ENCODE measurements at places on chromosomes 1 and 21. TPM values are rescaled to one million over a fixed set of nuclear protein-coding genes. Genes with fewer than 3 reads are reported as not detected.

DNA sequence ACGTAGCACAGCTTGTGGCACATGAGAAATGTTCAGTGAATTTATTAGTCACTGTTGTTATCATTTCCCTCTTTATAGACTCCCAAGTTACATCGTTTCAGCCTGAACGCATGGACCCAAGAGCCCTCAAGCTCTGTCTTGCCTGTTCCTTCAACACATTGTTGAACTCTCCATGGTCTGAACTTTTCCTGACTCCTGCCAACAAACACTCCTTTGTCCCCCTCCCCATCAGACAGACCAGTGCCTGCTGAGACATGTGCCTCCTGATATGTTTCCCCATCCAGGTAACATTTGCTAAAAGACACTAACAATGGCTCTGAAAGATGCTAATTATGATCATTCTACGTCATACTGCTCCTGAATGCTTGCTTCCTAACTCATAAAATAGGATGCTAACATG is 108.7 kb upstream of the NFIA start:
- no peak for DNase-seq

DNA sequence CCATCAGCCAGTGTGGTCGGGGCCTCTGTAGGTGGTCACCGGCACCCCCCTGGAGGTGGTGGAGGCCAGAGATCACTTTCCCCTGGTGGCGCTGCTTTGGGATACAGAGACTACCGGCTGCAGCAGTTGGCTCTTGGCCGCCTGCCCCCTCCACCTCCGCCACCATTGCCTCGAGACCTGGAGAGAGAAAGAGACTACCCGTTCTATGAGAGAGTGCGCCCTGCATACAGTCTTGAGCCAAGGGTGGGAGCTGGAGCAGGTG is 961 bp downstream of the RBM15 start:
- DNase-seq = no peak

- no peak for DNase-seq
Observed at GRCh38 chr1:169892176-169892926, 1.3 kb downstream of the SCYL3 start.

DNA sequence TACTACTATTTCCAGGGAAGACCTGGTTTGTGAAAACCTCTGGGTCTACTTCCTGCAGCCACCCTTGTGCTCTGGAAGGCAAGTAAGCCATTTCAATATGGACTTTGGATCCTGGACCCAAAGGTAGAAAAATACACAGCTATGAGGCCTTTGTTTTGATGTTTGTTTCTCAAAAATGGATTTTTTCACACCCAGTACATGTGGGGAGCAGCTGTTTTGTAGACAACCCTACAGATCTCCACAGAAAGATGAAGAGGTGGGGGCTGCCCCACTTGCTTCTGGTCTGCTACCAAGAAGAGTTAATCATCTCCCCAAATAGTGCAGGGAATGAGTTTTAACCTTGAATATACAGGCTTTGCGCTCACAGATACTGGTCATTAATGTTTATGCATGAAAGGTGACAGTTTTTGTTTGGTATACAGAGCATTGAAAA is 29.2 kb downstream of the ZNF281 start:
- DNase-seq = no peak

GRCh38 chr1:55007625-55008024 is 8.9 kb downstream of the BSND start:
- DNase-seq = no peak

- DNase-seq = no peak
Observed at GRCh38 chr1:229287267-229287666, 16.4 kb downstream of the RAB4A start.

DNA sequence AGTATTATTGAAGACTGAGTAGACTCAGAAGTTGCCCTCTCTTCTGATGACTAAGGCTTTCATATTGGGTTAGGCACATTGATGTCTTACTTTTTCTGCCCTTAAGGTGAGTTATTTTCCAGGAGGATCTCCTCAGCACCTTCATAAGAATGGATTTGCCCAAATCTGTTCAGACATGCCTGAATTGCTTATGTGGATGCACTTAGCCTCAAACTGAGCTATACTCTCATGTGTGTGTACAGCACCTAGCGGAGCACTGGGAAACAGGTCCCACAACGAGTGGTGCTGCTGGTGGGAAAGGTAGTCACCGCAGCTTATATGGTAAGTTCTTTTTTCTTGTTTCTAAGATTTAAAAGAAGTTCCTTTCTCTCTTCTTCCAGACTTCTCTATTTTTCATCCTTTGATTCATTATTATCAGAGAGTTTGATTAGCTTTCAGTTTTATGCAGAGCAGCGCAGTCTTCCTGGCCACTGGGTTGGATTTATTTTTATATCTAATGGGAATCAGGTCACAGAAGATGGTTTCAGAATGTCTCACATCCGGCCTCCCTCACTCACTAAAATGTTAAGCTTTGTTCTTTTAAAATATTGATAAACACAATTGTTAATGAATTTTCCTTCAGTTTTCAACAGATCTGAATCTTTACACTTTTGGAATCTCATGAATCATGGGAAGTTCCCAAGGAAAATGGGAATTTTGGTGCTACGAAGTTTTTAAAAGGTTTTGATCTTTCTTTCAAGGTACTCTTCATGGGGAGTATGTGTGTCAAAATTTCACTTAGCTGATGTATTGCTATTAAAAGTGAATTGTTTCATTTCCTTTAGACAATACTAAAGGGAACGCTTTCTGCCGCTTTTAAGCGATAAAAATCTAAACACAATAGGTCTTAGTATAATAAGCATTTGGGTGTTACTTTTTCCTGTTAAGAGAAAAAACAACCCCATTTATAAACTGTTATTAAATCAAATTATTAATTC is 58.5 kb downstream of the EXTL2 start:
- no peak for DNase-seq

Gene SELL
- total RNA-seq = 0.84 TPM

- DNase-seq = peak; percentile 5
Observed at GRCh38 chr1:58620926-58621325, 43.9 kb upstream of the TACSTD2 start.

Gene SMIM1
- 7.1 TPM for total RNA-seq

Gene A3GALT2
- total RNA-seq = not detected

DNA sequence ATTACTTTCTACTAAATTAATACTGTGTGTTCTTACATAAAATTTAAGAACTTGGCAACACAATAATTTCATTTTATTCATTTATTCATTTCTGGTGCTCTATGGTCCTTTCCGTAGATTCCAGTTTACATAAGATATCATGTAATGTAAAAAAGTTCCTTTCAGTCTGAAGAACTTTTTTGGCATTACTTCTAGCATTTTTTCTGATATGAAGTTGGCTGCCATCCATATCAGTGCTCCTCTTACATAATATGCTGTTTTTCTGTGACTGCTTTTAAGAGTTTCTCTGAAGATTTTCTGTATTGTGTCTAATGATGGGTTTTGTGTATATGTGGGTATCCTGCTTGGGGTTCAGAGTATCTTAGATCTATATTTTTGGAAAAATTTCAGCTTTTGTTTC is 34.8 kb downstream of the LIN9 start:
- DNase-seq = peak; percentile 5

Gene WNT2B
- total RNA-seq = 7.8 TPM

Gene CCDC28B
- total RNA-seq = 63.7 TPM

DNA sequence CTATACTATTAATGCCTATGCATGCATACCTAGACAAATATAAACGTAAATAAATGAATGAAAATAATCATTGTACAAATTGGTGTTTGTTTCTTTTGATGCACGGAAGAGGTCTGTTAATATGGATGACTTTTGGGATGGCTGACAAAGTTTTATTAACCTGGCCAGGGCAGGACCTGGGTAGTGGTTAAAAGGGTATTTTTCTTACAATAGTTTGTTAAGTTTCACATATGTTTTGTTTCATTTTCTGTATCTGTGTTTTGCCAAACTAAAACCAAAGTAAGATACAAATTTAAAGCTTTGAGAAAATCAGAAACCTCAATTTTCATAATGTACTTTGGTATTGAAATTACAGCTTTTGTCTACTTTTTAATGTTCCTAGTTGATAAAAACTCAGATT is 222.7 kb upstream of the OLFM3 start:
- no peak for DNase-seq

DNA sequence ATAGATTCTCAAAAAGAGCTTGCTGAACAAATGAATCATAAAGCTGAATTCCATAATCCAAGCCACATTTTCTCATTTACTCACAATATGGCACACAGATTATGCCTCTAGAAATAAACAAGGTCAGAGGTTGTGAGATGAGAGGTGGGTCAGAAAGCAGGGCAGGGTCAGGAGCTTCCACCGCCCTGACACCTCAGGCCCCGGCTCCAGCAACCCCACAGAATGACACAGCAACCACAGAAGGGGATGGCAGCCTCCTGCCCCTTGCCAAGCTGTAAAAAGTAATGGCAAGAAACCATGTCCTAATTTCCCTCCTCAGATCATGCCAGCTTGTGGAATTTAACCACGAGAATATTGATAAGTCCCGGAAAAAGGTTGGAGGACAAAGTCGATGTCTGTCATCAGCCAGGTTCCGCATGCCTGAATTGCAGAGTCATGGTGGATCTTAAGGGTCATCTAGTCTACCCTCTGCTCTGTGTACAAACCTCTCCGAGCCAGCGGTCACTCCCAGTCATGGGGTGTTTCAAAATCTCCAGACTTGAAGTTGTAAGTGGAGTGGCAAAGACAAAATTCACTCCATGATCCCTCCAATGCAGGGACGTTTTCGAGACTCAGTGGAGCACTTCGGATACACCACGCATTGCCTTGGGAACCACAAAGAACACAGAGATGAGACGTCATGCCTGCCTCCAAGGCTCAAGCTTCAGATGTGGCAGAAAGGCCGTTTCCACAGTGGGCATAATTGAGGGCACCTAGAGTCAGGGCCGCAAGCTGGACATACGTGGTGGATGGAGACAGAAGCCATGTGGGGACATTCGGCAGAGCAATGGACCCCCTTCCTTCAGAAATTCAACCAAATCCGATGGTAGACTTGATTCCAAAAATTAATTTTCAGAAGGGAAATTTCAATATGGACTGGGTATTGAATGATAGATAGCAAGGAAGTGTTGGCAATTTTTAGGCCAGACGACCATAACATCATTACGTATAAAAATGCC is 254.0 kb downstream of the TOMM20 start:
- no peak for DNase-seq

Gene S100A14
- 0.18 TPM for total RNA-seq

DNA sequence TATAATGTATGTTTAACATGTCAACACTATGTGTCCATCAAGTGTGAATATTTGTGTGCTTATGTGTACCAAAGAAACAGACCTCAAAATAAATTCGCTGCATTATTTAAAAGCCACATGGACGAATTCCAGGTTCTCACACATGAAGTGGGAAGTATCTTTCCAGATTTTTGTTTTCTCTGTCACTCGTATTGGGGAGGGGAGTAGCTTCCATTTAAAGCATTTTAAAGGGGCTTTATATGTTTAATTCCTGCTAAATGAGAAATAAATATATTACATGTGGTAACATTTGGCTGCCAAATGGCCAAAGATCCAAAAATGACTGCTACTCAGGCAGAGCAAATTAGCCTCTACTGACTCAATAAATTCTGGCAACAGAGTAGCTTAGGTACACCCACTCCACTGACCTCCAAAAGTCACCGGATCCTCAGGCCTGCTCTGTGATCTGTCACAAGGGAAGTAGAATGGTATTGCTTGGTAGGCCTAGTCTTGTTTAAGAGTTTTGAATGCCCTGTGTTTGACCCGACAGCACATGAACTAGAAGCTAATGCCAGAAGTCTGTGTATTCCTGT is 178.1 kb downstream of the ZP4 start:
- peak; percentile 67 for DNase-seq

GRCh38 chr1:170959385-170959784 is 24.1 kb downstream of the MROH9 start:
- no peak for DNase-seq

- DNase-seq = peak; percentile 57
Observed at GRCh38 chr1:248804771-248805681, 20.7 kb downstream of the SH3BP5L start.

All from muscle of leg (tissue), 16 donors.